ENCODE measurements at places on chromosomes 16 and 17.

- no peak for DNase-seq
Measured at GRCh38 chr16:27273670-27274423, 5.3 kb upstream of the NSMCE1 start.

- peak; percentile 75 for DNase-seq
Measured at GRCh38 chr17:76452660-76453430, at the start of gene UBE2O. Gene UBE2O, minus strand, starts transcription at chr17:76453152. Its CDS starts 11 bp downstream, at chr17:76453141.

GRCh38 chr17:640436-640835 lies 74.2 kb downstream of the VPS53 start:
- DNase-seq: no peak

DNA sequence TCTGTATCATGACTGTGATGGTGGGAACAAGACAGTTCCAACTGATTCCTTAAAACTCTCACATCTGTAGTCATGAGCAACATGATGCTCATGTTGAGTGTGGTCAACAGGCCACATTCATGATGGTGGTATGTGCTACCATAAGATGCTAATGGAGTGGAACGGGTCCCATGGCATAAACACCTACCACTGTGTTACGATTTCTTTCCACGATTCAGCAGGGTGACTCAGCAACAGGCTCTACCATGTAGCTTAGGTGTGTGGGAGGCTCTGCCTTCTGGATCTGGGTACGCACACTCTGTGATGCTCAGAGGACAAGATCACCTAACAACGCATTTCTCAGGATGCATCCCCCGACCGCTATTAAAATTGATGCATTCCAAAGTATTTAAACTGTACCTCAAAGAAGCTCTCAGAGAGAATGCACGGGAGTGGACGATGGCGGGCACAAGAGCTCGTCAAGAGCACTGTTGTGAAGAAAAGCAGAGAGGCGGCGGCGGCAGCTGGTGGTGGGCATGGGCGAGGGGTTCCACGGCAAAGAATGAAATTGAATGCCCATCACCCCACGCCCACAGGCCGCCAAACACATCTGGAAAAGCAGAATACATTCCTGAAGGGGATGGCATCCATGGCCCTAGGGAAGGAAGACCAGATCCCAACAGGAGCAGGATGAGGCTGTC lies 133.3 kb downstream of the ZNF778 start:
- no peak for DNase-seq

- DNase-seq: no peak
Measured at GRCh38 chr17:1695365-1695764, 10.7 kb upstream of the PRPF8 start.

DNA sequence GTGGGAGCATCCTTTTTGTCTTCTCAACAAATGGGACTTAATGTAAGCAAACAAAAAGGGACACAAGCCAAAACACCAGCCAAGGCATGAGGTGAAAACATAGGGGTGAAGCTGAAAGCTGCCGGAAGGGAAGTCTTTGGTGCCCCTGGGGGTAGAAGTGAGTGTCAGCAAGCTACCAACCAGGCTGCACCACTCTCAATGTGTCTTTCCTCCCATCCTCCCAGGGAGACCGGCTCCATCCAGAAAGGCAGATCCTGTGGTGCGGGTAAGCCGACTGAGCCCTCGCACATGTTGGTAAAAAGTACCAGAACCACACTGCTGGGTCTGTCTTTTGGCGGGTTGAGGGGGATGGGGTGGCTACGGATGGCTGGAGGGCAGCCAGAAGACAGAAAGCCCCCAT lies 52.0 kb upstream of the SREBF1 start:
- DNase-seq: no peak

All from stimulated activated CD8-positive, alpha-beta memory T cell treated with anti-CD3 and anti-CD28 coated beads, Interleukin-4, amount 100 ng/mL, for 4 hours (primary cell).